Hematopoietic multipotent progenitor cell treated with erythropoietin and hydrocortisone succinate and interleukin-3 and kit ligand, for 4 days (in vitro differentiated cells): ENCODE measurements at places on chromosomes 4 and X.
A peak's percentile ranks its signal among the peaks of the same experiment; 100 is the strongest.

DNA sequence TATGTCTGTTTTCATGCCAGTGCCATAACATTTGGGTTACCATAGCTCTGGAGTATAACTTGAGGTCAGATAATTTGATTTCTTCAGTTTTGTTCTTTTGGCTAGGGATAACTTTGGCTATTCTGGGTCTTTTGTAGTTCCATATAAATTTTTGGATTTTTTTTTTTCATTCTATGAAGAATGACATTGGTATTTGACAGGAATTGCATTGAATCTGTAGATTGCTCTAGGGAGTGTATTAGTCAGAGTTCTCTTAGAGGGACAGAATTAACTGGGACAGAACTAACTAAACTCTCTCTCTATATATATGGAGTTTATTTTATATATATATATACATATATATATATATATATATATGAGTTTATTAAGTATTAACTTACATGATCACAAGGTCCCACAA, 32.2 kb upstream of the SLIT2 start:
- DNase-seq = no peak

- no peak for DNase-seq
These were observed 408.4 kb upstream of the EMCN start for GRCh38 chr4:100926039-100926717.

GRCh38 chrX:48470833-48471118, 716 bp upstream of the SLC38A5 start:
- no peak for DNase-seq

DNA sequence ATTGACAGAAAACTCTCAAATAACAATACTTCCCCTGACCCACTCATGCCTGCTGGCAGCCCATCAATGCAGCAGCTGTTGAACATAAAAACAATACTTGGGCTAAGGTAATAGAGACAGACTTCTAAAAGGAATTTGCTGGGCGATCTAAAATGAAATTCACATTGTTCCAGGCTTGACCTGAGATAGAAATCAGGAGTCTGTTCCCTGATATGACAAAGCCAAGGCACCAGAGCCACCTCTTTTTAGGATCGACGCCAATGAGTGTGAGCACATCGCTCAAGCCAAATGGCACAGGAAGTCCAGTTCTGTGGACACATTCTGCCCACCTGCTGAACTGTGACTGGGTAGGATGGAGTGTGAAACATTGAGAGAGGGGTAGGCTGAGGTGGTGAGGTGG, 4.9 kb downstream of the SEPTIN11 start:
- DNase-seq = no peak

DNA sequence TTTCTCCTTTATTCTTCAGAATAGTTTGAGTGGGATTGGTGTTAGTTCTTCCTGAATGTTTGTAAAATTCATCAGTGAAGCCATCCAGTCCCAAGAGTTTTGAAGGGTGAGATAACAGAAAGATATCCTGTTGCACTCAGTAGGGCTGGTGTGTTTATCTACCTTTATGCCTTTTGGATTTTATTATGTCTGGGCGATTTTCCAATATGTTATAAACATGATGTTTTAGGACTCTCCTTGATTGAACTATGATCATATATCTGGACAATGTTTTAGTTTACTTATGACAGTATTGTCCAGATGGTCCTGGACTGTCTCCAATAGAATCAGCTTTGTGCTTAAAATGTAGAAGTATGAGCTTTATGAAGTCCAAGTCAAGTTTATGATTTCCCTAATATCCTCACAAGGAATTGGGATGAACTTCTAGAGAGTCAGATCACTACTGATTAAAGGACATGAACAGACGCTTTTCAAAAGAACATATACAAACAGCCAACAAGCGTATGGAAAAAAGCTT, 77.6 kb upstream of the ITM2A start:
- DNase-seq = no peak

- no peak for DNase-seq
These were observed 35.3 kb downstream of the CD99L2 start for GRCh38 chrX:150863191-150863590.

- peak; percentile 90 for DNase-seq
These were observed 4.5 kb upstream of the NKX1-1 start for GRCh38 chr4:1410491-1411325.

- peak; percentile 74 for DNase-seq
These were observed 19.1 kb upstream of the TEX13B start for GRCh38 chrX:108001218-108001814.

DNA sequence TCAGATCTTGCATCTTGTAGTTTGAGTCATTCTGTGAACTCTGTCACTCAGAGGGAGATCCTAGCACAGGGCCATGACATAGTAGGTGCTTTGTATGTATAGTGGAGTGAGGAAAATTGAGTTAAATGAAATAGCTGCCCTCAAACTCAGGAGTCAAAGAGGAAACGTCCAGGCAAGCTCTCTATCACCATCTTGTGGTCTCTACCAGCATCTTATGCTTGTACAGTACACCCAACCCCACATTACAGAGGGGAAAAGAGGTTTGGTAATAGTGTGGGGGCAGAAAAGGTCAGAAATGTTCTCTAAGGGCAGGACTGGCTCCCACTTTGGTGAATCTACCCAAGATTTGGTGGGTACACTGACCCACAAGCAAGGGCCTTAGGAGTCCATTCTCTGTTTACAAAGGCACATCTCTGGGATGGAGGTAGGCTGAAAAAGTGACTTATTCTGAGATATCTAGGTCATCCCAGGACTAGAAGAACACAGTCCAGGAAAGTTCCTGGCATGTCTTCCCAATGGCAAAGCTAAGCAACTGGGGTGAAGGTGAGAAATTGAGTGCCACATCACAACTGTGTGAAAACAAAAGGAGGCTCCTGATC, 131.8 kb downstream of the OR13H1 start:
- peak; percentile 43 for DNase-seq

- DNase-seq = no peak
These were observed 4.9 kb downstream of the PRR32 start for GRCh38 chrX:126824338-126825007.

DNA sequence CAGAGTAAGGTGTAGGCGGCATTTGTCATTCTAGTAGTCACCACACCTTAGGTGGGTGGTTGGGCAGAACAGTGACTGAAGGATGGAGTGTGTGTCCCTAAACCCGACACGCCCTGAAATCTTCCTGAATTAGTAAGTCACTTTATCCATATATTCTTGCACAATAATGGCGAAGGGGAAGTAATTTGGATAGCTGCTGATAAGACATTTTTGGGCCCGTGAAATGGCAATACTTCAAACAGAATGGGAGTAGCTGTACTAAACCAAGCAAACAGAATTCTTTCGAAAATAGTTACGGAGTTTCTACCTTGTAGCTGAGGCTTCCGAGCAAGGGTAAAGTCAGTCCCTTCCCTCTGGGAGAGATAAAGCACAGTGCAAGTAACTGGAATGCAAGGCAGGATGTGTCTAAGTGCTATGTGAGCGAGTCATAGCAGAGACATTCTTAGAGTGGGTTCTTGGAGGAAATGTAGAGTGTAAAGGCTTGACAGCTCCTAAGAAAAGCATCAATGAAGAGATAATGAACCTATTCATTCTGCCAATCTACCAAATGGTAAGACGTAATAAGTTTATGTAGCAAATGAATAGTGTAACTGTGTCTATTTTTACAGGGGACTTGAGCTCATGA, 72.8 kb downstream of the CLCN5 start:
- DNase-seq = no peak

DNA sequence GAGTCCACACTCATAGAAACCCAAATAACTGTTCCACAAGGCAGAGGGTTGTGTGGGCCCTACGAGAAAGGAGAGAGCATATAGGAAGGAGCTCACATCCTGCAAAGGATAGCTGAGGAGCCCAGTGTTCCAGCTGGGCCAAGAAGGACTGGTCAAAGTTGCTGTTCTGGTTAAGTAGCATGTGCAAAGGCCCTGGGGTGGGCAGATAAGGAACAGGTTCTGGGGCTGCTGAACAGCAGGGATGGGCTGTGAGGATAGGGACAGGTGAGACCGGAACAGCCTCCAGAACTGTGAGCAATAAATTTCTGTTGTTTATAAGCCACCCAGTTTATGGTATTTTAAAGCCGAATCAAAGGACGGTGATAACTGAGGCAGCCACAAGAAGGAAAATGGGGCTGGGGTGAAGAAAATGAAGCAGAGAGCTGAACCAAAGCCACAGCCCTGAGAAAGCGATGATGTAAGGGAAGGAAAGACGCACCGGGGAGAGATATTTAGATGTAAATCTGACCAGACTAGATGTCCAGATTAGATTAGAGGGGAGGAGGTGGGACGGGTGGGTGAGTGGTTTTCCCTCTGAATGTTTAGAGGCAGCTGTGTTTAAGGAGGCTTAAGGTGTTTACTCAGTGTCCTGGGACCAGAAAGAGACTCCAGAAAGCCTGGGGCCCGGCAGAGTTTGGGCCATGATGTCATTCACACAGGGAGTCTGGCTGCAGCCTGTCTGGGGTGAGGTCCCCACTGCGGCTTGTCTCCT, 180.8 kb upstream of the BCOR start:
- peak; percentile 20 for DNase-seq

- DNase-seq = peak; percentile 69
These were observed 29.3 kb downstream of the CRMP1 start for GRCh38 chr4:5863461-5864113.

DNA sequence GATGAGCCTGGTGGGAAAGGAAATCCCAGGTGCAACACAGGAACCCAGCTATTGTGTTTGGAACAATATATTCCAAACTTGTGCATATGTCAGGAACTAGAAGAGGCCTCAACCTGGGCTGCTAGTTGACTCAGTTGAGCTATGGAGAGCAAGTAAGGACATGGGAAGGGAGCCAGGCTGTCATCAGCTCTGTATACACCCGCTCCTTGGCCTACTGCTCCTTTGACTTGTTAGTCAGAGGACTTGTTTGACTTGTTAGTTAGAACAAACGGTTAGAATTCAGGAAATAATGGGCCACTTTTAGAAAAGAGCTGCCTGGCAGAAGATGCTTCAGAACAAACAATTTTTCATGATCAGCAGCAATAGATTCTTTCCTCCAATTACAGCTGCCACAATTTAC, 76.4 kb downstream of the CBLL2 start:
- no peak for DNase-seq

DNA sequence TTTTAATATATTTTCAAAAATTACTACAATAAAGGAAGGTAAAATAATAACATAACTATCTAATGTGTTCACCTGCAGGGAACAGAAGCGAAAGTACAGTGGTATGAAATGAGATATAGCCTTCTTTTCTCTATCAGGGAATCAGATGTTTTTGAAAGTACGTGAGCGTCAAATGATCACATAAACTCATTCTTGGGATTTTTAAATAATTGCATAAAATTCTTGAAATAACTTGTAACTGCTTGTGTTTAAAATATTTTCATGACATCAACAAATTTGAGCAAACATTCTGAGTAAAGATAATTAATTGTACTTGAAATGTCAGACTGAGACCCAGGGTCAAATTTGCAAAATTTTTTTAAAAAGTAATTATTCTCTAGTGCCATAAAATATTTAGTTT, 193.5 kb upstream of the NEIL3 start:
- no peak for DNase-seq

- DNase-seq = no peak
These were observed 300.7 kb downstream of the NR3C2 start for GRCh38 chr4:148141501-148141900.

DNA sequence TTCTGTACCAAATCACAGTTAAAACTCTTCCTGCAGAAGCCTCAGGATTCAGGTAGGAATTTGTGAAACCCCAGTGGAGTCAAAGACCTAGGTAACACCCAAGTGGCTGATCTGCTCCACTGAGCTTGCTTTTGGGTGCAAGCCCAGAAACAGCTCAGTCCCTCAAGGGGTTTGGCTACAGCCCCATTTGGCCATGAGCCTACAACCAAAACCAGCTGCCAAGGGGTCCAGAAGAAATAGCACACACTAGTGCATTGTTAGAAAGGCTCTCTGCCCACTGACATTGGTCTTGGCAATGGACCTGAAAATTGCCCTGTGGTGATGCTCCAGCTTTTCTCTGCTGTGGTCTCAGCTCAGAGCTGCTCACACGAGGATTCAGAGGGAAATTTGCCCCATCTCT, 577.4 kb upstream of the INTU start:
- DNase-seq = no peak

DNA sequence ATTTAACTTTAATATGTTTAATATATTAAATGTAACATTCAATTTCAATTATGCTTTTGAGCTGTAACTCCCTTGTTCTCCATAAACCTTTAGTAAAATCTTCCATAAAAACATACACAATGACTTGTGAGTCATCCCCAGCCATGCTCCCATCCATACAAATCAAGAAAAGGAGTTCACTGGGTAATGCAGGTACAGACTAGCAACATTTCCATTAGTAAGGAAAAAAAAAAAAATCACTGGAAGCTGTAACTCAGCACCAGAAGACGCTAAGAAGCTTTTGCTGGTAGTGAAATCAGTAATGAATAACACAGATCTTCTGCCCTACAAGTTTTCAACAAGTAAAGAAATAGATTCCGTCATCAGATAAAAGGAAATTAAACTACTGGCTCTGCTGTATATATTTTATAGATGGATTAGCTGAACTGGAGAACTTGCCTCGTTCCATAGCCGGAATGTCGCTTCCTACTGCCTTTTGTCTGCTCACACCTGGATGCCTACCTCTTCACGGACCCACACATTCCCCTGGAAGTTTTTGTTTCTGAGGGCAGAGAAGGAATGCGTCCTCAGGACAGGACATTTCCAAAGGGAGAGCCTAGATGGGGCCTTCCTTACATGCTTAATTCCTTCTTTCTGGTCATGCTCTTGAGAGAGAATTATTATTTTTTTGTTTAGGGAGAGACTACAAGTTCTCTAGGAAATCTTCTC, 298.4 kb upstream of the ANKRD50 start:
- no peak for DNase-seq

DNA sequence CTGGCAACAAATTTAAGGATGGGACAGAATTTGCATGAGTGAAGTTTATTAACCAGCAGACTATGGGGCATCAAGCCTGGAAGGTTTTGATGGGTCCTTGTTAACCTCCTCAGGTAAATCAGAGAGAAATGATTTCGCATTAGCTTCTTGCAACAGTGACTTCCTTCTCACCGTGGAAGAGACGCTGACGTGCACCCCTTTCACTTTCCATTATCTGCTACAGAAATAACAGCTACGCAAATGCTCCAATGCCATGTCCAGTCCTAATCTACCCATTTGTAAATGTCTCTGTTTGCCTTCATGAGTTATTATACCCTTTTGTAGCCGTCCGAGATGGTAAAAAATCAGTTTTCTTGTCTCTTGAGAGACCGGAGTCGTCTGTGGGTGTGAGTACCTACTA, 100.3 kb downstream of the SLC34A2 start:
- DNase-seq = no peak

GRCh38 chr4:95643627-95644026, 94.9 kb upstream of the UNC5C start:
- no peak for DNase-seq

GRCh38 chr4:53476232-53477037, 99.0 kb downstream of the FIP1L1 start:
- DNase-seq = peak; percentile 46

DNA sequence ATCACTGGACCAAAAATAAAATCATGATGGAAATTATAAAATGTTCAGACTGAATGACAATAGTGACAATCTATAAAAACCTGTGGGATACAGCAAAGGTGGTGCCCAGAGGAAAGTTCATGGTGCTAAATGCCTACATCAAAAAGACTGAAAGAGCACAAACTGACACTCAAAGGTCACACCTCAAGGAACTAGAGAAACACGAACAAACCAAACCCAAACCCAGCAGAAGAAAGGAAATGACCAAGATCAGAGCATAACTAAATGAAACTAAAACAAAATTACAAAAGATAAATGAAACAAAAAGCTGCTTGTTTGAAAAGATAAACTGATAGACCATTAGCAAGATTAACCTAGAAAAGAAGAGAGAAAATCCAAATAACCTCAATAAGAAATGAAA, 78.7 kb downstream of the ANAPC10 start:
- no peak for DNase-seq

GRCh38 chr4:186428481-186428880, 126.9 kb downstream of the MTNR1A start:
- no peak for DNase-seq
